NCI-H524 treated with DMSO at 0.1 percent for 48 hours (cell line): ENCODE measurements at places on chromosomes 6 and 20.

DNA sequence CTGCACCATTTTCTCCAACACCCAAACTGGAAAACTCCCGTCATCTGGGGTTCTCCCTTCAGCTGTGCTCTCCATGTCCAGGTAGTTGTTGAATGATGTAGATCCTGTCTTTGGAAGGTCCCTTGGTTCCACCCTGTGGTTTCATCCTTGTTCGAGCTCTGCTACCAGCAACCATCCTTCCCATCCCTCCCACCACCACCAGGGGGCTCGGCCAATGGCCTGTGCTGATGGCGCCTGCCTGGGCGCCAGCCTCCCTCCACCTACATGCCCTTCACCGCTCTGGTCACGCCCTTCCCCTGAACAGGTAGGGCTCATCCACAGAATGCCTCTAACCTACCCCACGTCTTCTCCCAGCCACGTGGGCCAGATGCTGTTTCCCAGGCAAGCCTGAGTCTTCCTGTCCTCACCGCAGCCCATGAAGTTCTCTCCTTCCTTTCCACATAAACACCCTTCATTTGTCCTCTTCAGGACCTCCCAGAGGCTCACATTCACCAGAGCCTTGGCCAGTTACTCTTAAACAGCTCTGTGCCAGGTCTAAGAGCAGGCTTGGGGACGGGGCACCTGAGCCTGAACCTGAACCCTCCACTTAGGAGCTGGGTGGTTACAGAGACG, 75.1 kb upstream of the DUSP22 start:
- DNase-seq = no peak

- DNase-seq = no peak
Measured at GRCh38 chr6:17035257-17036064, 66.4 kb upstream of the STMND1 start.

GRCh38 chr20:45138561-45139300, 14.5 kb upstream of the WFDC12 start:
- DNase-seq = no peak

- DNase-seq = no peak
Measured at GRCh38 chr6:158680015-158680414, 30.2 kb downstream of the SYTL3 start.

GRCh38 chr6:144681334-144681733, 396.2 kb downstream of the UTRN start:
- no peak for DNase-seq

GRCh38 chr6:72213654-72214053, 327.3 kb downstream of the RIMS1 start:
- DNase-seq = no peak

DNA sequence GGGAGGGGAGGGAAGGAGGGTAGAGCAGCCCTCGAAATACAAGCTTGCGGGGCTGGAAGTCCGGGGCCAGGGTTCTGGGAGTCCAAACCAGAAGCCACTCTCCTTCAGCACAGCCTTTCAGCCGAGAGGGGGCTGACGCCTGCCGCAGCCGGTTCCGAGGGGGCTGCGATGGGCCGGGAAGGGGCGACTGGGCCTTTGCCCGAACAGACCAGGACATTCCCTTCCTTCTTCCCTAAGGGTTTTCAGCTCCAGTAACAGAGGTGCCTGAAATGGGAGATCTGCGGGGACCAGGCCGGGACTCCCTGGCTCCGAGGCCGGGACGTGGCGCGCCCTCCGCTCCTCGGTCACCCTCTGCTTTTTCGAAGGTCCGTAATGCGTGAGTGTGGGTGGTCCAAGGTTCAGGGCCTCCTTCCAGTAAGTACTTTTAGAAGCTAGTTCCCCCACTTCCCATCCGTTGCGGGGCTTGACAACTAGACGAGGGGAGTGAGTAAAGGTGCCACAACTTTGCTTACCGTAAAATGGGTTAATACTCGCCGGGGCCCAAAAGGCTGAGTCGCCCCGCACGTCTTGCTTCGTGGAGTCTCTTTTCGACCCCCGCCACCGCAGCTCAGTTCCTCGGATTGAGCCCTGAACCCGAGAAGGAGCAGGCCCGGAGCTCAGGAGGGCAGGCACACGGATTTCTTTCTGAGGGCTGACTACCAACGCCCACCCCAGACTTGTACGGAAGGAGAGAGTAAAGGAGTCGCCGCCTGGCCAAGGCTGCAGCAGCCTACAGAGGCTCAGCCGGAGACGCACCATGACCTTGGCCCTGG, 2.9 kb upstream of the OLIG3 start:
- DNase-seq = no peak

DNA sequence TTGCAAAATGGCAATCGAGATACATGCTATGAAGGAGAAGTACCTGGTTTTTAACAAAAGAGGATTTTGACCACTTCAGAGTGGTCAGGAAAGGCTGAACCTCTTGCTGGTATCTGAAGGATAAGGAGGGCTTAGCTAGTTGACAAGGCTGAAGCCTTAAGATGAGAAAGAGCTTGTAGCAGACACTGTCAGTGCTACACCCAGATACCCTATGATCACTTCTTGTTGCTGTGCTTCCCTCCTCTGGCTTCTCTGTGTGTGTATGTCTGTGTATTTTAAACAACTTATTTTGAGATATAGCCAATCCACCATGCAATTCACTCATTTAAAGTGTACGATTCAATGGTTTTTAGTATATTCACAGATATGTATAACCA, 38.9 kb upstream of the TGM2 start:
- DNase-seq = no peak

- DNase-seq = no peak
Measured at GRCh38 chr6:32943864-32944649, 3.2 kb upstream of the HLA-DMB start.

DNA sequence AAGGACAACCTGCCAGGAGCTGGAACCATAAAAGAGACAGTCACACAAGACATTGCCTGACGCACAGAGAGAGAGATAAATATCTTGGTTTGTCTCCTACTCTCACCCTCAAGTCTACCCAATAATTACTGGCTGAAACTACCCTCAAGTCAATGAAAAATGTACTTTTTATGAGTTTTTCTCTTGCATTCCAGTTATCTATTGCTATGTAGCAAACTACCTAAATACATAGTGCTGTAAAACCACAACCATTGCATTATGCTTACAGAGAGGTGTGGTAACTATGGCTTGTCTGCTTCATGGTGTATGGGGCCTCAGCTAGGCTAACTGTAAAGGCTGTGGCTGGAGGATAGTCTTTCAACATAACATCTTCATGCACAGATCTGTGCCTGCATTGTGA, 247.8 kb downstream of the HAO1 start:
- no peak for DNase-seq

GRCh38 chr6:113329942-113330635, 527.1 kb upstream of the MARCKS start:
- DNase-seq = no peak

GRCh38 chr6:148451690-148452089, 109.1 kb downstream of the SASH1 start:
- DNase-seq = no peak

DNA sequence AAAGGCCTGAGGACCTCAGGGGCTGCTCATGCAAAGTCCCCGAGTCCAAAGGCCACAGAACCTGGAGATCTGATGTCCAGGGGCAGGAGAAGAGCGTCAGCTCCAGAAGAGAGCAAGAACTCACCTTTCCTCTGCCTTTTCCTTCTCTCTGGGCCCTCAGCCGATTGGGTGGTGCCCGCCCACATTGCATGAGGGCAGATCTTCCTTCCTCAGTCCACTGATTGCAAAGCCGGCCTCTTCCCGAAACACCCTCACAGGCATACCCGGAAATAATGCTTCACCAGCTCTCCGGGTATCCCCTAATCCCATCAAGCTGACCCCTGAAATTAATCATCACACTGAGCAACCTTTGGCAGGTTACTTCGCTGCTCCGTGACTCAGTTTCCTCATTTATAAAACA, 33.4 kb downstream of the SPDEF start:
- DNase-seq = no peak

- no peak for DNase-seq
Measured at GRCh38 chr6:73797861-73798260, 101.9 kb downstream of the CD109 start.

DNA sequence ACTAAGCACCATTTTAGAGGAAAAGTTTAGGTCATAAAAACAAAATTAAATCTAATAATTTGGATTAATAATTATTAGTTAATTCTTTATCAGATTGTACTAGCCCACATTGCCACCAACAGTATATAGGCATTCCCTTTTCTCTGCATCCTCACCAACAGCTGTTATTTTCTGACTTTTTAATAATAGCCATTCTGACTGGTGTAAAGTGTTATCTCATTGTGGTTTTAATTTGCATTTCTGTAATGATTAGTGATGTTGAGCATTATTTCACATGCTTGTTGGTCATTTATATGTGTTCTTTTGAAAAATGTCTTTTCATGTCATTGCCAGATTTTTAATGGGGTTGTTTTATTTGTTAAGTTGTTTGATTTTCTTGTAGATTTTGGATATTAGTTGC, 319.1 kb upstream of the SYNCRIP start:
- DNase-seq = no peak

DNA sequence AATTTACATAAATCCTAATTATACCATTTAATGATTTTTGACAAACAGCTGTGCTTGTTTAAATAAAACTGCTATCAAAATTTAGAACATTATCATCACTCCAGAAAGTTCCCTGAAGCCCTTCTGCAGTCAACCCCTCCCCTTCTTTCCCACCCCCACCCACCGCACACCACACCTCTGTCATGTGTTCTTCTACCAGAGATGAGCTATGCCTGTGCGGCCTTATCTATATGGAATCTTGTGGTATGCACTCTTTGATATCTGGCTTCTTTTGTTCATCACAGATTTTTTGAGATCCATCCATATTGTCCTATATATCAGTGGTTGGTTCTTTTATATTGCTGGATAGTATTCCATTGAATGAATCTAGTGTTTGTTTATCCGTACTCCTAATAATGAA, 7.2 kb downstream of the MYLIP start:
- no peak for DNase-seq

DNA sequence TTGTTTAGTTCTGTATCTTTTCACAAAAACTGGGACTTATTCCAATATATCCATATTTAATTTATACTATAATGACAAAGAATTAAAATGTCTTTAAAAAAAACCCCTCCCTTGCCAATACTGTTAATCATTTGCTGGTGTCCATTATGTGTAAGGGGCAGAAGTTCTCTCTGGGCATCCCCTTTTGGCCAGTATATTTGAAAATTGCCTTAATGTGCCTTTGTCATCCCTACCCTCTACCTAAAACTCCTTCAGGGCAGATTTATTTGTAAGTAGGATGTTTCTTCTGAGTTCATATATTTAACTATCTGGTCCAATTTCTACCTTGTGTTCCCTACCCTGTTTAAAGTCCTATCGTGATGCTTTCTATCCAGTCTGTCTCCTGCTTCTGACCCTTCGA, 62.9 kb downstream of the ARHGAP18 start:
- DNase-seq = no peak

DNA sequence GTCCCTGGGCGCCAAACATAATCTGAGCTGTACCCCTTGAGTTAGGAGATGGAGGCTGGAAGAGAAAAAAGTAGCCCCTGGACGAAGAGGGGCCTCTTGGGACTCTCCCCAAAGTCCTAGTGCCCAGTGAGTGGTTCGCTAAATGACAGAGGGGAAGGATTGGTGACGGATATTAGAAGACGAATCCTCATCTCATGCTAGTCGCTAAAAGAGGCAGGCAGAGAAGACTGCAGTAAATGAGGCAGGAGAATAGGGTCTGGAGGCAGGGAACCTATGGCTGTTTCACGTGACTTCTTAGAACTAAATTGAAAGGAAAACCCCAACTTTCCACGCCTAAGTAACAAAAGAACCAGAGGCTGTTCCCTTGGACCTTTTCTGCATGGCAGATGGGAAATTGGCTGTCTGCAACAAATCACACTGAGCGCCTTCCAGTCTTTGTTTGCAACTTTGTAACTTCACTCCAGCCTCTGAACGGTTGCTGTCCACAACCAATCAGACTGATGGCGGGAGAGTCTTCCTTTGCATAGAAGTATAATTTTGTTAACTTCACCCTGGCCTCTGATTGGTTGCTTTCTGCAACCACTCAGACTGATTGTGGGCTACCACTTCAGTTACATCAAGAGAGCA, 731 bp upstream of the RBL1 start:
- no peak for DNase-seq

DNA sequence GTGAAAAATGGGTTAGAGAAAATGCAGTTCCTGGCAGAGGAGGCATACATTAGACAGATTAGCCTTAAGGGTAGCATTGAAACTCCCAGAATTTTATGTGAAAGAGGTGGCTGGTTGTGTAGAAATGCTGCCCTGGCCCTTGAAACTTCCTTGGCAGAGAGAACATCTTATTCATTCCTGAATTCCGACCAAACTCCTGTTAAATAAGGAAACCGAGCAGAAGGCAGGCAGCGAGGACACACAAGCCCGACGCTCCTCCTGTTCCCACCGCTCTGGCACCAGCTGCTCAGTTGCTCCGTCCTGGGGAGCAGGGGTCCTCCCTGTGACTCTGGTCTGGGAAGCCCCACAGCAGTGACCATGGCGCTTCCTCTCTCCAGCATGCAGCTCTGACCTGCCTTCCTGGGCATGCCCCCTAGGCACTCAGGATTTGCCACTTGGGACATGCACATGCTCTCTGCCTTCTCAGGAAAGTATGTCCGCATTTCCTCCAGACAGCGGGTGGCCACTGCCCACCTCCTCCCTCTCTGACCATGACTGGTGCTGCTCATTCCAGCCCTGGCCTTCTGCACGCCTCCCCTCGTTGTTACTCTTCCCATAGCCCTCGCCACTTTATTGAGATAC, 35.2 kb upstream of the CLDN20 start:
- DNase-seq = no peak
